Stimulated activated CD8-positive, alpha-beta memory T cell treated with anti-CD3 and anti-CD28 coated beads, Interleukin-4, amount 100 ng/mL, for 24 hours (primary cell): ENCODE measurements at places on chromosomes 12 and 14.

DNA sequence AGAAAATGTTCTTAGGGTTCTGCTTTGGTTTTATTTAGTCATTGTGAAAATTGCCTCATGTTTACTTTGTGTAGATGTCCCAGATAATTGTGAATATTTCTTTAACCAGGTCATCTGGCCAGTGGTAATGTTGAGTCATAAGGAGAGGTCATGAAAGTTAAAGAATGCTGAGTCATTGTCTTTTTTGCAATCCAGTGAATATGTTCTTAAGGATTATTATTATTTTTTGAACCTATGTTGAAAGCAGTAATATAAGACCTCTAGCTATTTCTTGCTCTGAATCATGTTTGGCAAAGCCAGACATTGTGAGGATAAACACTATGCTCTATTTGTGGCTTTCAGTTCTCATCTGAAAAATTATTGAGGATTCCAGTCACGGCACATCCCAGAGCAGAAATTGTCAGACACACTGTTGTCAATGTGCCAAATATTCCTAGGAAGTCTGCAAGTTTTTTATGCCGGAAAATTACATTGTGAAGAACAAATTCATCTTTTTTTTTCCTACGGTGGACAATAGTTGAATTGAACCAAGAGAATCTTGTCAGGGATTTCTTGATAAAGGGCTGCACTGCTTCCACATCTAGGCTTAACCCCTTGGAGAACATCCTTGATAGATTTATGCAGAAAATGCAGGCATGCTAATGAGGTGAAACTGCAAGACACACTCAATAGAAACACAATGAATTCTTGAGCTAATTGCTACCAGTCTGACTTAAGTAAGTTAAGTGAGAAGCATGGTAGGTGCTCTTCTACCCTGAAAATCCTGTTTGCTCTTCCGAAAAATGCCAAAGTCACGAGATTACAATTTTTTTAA lies 369.6 kb downstream of the ATP23 start:
- DNase-seq = no peak

GRCh38 chr12:42332301-42333285 lies 6.6 kb downstream of the PPHLN1 start:
- no peak for DNase-seq

- no peak for DNase-seq
These were observed 1.3 kb downstream of the AP1G2 start for GRCh38 chr14:23566112-23566777.

- no peak for DNase-seq
These were observed 14.2 kb downstream of the SLC11A2 start for GRCh38 chr12:51011955-51012354.

- no peak for DNase-seq
These were observed 493.3 kb downstream of the EGLN3 start for GRCh38 chr14:33457617-33458016.

DNA sequence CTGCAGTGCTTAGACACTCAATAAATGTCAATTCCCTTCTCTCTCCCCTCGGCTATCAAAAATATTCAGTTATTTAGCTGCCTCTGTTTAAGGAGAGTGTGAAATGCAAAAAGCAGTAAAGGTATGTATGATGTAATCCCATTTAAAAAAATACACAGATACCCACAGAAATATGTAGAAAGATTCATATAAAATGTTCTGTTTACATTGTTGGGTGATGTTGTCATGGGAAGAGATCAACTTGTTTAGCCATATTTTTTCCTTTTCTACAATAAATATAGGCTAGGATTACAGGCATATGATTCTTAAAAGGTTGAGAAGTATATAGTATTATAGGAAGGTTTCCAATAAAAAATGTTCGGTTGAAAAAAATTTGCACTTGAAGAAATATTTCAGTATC lies 7.8 kb downstream of the PPP2R3C start:
- no peak for DNase-seq
